Cardiac septum (tissue), 1 donor: ENCODE measurements at places on chromosomes 1 and 21. TPM values are rescaled to one million over a fixed set of nuclear protein-coding genes. Genes with fewer than 3 reads are reported as not detected.

The AADACL4 gene
- total RNA-seq, result not detected

GRCh38 chr1:15948595-15949452 lies 27.1 kb downstream of the ZBTB17 start:
- peak; percentile 88 for DNase-seq

GRCh38 chr1:239178961-239179360 lies 207.4 kb upstream of the CHRM3 start:
- DNase-seq, result no peak

DNA sequence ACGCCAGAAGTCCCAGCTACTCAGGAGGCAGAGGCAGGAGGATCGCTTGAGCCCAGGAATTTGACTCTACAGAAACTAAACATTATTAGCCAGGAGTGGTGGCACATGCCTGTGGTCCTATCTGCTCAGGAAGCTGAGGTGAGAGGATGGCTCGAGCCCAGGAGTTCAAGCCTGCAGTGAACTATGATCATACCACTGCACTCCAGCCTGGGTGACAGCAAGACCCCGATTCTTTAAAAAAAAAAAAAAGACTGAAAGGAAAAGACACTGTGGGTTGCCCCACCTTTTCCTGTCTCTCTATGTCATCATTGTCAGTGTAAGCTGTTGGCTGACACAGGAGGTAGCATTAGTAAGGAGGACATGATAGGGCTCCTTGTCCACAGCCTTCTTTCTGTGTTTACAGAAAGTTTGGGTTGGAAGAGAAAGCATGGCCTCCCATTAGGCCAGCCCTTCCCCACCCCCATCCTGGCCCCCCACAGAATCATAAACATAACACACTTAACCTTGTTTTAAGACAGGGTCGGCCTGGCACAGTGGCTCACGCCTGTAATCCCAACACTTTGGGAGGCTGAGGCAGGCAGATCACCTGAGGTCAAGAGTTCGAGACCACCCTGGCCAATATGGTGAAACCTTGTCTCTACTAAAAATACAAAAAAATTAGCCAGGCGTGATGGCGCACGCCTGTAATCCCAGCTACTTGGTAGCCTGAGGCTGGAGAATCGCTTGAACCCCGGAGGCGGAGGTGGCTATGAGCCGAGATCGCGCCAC lies 20.6 kb upstream of the RCAN3 start:
- DNase-seq, result no peak

- no peak for DNase-seq
Observed at GRCh38 chr1:41286992-41287391, 44.9 kb upstream of the SCMH1 start.

- no peak for DNase-seq
Observed at GRCh38 chr1:174393885-174394284, 53.9 kb upstream of the GPR52 start.

GRCh38 chr1:40922969-40923368 lies 56.5 kb upstream of the CTPS1 start:
- DNase-seq, result no peak

DNA sequence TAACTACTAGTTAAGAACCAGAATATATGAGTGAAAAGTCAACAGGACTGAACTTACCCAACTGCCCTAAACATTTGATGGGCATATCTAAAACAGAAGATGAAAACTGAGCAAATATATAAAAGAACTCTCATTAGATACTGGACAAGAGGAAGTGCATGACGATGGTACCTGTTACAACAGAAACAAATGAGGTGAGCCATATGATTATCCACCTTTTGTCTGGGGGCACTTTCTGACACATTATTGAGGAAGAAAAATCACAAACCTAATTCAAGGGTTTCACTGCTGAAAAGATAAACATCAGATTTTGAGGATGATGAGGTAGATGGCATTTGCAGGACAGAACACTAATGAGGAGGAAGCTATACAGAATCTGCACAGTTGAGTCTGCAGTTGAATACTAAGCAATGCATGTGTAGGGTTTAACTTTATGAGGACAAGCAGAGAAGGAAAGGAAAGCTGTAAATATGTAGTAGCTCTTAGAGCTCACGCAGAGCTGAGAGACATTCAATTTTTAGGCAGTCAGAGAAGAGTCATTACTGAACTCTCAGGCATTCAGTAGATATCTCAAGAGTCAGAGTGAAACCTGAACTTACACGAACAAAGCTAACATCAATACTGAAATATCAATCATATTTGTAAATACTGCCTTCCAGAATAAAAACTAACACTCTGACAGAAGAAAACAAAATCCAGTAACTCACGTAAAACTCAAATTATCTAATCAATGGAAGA lies 262.1 kb downstream of the AKT3 start:
- no peak for DNase-seq

- DNase-seq, result no peak
Observed at GRCh38 chr1:199784138-199784895, 243.2 kb upstream of the NR5A2 start.

DNA sequence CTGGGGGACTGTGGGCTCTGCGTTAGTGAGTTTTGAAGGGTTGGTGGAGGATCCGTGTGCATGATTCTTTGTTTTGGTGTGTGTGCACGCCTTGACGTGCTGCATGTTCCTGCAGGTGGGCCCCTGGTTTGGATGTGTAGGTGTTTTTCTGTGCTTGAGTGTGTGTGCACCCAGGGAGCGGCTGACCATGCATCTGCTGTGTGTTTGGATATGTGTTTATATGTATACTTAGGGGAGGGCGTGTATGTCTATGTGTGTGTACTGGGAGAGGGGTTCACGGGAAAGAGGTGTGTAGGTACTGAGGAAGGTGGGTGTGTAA lies 1.1 kb downstream of the VANGL2 start:
- DNase-seq, result no peak

DNA sequence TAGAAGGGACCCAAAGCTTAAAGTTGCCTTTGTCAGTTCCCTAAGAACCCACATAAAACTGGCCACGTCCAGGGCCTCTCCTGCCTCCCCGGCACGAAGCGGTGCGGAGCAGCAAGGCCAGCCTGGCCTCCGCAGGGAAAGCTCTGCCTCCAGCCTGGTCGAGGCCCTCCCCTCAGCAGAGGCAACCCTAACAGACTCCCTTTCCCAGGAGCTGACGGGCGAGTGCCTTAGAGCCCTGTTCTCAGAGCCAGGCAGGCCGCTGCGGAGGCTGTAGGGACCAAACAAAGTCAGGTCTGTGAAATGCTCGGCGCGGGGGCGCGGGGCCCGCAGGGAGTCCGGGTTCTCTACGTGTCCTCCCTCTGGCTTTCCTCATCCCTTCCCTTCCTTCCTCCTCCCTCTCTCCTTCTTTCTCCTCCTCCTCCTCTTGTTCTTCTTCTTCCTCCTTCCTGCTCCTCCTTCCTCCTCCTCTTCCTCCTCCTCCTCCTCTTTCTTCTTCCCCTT lies 40.7 kb downstream of the RIPK4 start:
- DNase-seq, result no peak

DNA sequence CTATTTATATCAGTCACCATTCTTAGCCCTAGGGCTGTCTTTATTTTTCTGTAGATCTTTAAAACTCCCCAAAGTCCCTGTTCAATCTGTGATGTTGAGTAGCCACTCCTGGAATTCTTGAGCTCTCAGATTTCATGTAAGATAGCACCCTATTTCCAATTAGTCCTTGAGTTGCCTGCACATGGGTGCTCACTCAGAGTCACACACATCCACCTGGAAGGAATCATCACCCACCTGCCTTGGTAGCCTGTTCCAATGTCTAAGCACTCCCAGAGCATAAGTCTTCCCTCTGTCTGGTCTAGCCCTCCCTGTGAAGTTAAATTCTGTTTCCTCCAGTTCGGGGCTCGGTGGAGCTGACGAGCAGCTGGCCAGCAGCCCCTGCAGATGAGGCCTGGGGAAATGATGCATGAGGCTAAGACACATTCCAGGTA lies 14.7 kb upstream of the ATF3 start:
- DNase-seq, result no peak

DNA sequence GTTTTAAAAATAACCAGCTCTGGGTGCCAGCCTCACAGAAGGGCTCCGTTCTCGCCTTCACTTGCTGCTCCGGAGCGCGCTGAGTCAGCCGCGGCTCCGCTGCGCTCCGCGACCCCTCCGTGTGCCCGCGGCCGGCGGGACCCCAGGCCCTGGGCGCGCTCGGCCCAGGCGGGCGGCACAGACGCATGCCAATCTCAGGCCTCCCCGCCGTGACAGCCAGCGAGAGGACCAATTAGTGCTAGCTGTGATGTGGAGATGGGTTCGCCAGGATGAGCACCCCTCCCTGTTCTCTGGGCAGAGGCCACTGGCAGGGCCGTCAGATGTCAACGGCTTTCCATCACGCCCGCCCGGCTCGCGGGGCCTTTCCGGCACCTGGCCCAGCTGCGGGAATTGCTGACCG lies 293.8 kb downstream of the SPATA17 start:
- no peak for DNase-seq

DNA sequence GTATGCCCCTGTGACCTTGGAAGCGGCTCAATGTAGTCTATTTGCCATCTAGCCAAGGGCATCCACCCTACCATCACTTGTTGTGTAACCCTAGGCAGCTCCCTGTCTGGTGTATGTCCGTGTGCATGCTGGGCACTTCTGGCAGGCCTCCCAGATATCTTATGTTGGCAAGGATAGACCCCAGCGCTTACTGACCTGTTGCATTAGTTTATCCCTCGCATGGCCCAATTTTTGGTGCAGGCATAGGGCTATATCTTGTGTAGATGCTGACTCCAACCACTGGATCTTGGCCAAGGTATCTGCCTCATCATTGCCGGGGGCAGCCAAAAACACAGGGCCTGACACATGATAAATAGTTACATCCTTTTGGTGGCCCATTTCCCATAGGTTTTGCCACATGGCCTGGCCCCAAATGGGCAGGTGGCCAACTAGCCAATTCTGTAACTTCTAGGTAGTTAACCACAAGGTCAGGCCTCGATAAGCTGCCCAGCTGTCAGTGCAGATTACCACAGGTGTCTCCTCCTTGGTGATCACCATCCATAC lies 14.0 kb upstream of the TBX19 start:
- no peak for DNase-seq

GRCh38 chr1:90334137-90334536 lies 339.2 kb downstream of the ZNF326 start:
- DNase-seq, result no peak

The TEX38 gene
- total RNA-seq, result 0.24 TPM

The IL22RA1 gene
- 0.35 TPM for total RNA-seq

The MPZ gene
- 1.5 TPM for total RNA-seq

The VASH2 gene
- total RNA-seq, result 0.38 TPM

The ATP6V1G3 gene
- not detected for total RNA-seq

- DNase-seq, result no peak
Observed at GRCh38 chr21:27795418-27795817, 828.5 kb upstream of the ADAMTS5 start.

The CYP4Z1 gene
- total RNA-seq, result not detected

The KCNE1 gene
- 17.7 TPM for total RNA-seq

- DNase-seq, result no peak
Observed at GRCh38 chr1:182157187-182157586, 95.7 kb upstream of the ZNF648 start.

The UTS2 gene
- not detected for total RNA-seq

The NHLH1 gene
- total RNA-seq, result not detected

- DNase-seq, result no peak
Observed at GRCh38 chr1:41868241-41868998, 50.3 kb downstream of the HIVEP3 start.

The BMP8A gene
- total RNA-seq, result 1.5 TPM

GRCh38 chr1:211621447-211622198 lies 42.7 kb upstream of the SLC30A1 start:
- DNase-seq, result no peak

DNA sequence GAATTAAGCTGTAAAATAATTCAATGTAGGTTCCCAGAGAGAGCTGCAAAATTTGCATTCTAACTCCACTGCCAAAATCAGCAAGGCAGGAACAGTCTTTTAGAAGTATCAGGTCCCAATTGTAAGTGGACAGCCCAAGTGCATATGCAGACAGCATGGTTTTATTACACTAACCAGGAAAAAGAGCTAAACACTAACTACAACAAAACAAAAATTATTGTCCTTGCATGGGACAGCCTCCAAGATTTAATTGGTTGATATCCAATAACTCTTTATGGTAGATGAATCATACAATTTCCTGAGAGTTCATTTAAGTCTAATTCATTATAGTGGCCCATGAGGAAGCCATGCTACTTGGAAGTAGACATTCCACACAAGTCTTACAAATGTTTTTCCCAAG lies 154.3 kb upstream of the ZNF648 start:
- no peak for DNase-seq

- no peak for DNase-seq
Observed at GRCh38 chr1:32489774-32490454, 25.0 kb downstream of the ZBTB8B start.

DNA sequence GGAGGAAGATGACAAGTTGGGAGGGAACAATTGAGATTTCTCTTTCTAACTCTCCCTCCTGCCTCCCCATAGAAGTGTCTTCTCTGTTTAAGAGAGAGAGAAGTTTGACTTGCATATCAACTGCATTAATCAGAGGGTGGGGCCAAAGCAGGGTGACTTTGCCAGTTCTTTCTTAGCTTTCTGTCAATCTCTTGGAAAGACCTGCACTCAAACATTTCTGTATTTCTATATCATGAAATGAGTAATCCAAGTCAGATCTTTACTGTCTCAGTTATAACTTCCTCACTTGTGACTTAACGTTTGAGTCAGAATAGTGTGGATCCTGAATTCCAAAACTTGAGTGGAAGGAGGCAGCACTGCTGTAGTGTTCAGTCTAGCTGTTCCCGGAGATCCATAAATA lies 180.8 kb upstream of the KCNK2 start:
- DNase-seq, result no peak

DNA sequence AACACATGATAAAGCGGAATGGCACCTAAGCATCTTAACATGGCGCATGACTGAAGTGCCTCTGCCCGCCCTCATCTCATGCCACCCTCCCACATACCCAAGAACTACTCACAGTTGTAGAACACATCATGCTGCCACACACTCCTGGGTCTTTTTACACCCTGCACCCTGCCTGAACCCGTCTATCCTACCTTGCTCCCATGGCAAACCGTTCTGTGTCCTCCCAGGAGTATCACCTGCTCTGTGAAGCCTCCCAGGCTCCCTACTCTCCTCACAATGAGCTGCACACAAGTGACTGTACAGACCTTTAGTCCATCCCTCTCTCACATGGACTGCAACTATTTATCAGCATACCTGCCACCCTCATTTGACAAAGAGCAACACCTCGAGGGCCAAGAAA lies 144.0 kb downstream of the TGFBR3 start:
- DNase-seq, result no peak

The KRTAP19-1 gene
- total RNA-seq, result not detected

DNA sequence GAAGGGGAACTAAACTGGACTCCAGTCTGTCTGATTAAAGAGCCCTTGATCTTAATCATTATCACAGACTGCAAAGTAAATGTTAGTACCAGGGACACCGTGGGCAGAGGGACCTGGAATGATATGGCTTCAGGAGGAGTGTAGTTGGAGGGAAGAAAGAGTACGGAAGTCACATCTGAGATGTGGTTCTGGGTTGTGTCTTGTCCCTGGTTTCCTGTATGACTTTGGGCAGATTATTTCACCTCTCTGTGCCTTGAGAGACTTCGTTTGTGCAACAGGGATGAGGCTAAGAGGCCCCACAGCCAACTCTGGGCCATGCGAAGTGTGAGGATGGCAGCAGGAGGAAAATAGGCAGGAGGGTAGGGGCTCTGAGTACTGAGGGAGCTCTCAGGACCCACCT lies 76.1 kb upstream of the SLC2A1 start:
- DNase-seq, result no peak

- no peak for DNase-seq
Observed at GRCh38 chr1:103457886-103458455, 67.5 kb upstream of the RNPC3 start.
